Mesenteric fat pad (tissue), 1 donor: ENCODE measurements at places on chromosomes 2 and 18. TPM values are rescaled to one million over a fixed set of nuclear protein-coding genes. Genes with fewer than 3 reads are reported as not detected.

DNA sequence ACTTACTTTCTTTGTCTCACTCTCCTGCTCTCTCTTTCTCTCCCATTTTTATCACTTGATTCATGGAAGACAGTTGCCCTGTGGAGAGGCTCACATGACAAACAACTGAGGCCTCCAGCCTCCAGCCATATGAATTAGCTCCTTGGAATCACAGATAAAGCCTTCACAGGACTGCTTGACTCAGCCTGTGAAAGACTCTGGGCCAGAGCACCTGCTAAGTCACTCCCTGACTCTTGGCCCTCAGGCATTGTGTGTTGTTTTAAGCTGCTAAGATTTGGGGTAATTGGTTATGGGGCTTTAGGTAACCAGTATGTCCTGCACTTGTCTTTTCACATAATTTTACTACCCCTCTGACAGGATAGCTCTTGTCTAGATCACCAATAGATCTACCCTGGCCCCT, 334.9 kb downstream of the SOX11 start:
- no peak for DNase-seq

GRCh38 chr2:191061381-191061980, 47.5 kb upstream of the STAT1 start:
- DNase-seq = no peak

GRCh38 chr2:36355151-36355889, at the start of gene CRIM1:
TSS of gene CRIM1 (plus strand) at chr2:36355778. CDS start at chr2:36356293, 515 bp downstream.
- peak; percentile 95 for DNase-seq

- no peak for DNase-seq
Observed at GRCh38 chr2:7785700-7786099, 868.5 kb downstream of the RNF144A start.

Gene IWS1
- 39.1 TPM for total RNA-seq
